Stimulated activated CD4-positive, alpha-beta T cell treated with anti-CD3 and anti-CD28 coated beads, Interleukin-15, amount 100 ng/mL, for 48 hours (primary cell): ENCODE measurements at places on chromosomes 1 and 21.

DNA sequence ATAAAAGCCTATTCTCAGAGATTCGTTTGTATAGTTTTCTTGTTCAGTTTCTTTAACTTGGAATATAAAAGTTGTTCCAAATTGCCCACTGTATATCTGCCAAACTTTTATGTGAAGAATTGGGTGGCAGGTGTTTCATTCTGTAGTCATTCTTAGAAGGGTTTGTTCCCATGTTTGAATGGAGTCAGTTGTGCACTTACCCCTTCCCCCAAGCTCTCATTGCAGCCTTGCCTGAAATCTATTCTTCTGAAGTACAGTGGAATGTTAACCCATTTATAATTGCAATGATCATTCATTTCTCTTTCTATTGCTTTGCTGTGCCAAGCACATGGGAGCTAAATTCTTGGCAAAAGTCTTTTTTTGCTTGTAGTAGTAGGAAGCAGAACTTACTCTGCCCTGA, 375.3 kb upstream of the C1orf87 start:
- DNase-seq, result no peak

GRCh38 chr1:85801520-85801919, 93.3 kb upstream of the ZNHIT6 start:
- DNase-seq, result no peak

DNA sequence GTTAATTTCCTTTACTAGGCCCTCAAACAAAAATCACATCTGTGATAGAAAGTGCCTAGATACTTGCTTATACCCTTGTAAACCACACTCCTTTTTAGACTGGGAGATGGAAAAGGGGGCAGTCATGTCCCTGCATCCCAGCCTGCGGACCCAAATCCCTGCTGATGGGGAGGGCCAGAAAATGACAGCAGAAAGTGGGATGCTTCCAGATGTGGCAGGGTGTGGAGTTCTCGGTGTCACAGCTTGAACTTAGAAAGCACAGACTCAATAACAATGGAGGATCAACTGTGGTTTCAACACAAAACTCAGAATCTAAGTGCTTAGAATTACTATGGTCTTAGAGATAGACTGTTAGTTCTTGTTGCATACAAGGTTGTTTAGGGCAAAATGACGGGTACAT, 95.6 kb upstream of the F3 start:
- DNase-seq, result no peak

GRCh38 chr21:44802396-44803153, 955 bp upstream of the UBE2G2 start:
- no peak for DNase-seq

DNA sequence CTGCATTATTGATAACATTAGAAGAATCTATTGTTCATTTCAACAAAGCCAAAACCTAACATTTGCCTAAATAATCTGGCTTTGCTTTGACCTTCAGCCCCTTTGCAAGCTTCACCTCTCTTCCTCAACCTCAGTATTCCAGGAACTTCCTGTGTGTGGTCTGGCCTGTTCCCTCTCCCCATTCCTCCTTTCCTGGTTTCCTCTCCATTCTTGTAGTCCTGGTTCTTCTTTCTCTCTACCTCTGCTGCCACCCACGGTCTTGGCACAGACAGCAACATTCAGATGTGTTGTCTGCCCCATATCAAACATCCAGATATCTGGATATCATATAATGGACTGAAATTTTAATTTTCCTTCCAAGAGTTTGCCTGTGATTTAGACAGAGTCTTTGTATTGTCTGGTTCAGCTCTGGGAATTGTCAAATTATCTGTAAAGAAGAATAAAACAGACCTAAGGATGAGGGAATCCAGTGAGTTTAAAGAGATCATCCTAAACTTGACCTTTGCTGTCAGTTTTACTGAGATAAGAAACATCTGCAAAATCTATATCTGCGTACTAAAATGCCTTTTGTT, 148.1 kb upstream of the KCTD3 start:
- DNase-seq, result no peak

DNA sequence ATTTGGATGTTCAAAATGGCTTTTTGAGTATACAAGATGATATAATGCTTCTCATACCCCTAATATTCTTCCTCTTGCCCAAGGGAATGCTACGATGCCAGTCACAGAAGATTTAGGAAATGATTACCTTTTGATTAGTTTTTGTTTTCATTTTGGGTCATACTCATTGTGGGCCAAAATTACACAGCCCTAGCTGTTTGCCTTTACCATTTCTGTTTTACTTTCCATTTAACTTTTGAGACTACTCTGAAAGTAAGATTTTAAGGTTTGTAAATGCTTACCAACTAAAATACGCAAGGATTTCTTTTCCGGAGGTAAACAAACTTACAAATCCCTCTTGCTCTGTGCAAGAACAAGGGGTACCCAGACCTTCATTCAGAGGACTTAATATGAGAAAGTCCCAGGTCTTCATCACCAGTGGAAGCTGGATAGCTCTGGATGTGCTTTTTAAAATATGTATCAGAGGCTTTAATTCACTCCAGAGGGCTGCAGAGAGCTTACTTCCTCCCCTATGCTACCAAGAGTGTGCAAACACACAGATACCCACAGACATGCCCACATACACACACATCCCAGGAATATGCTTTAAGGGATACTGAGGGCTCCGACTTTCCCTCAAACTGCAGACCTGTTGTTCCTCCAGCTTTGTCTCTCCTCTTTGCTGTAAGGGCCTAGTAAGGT, 631.4 kb downstream of the SMYD3 start:
- no peak for DNase-seq

- DNase-seq, result peak; percentile 33
Observed at GRCh38 chr1:32886004-32886827, at the start of gene HPCA. Gene HPCA (plus strand): TSS chr1:32886491. CDS start chr1:32888899, 2,408 bp downstream.

DNA sequence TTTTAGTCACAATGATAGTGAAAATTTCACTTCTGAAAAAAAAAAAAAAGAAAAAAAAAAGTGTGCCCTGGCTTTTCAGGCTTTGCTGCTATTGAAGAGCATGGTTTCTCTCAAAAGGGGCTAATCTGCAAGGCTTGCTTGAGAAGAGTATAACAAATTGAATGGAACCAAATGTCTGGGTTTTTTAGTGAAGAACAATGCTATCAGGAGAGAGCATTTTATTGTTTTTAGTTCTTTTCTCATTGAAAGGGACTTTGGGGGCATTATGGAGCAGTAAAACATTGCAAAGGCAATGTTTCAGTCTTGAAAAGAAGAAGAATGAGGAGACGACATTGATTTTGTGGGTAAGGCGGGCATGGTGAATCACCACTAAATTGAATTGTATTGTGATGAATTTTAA, 28.2 kb downstream of the VCAM1 start:
- no peak for DNase-seq

GRCh38 chr1:58251430-58252073, 295.0 kb downstream of the OMA1 start:
- no peak for DNase-seq

DNA sequence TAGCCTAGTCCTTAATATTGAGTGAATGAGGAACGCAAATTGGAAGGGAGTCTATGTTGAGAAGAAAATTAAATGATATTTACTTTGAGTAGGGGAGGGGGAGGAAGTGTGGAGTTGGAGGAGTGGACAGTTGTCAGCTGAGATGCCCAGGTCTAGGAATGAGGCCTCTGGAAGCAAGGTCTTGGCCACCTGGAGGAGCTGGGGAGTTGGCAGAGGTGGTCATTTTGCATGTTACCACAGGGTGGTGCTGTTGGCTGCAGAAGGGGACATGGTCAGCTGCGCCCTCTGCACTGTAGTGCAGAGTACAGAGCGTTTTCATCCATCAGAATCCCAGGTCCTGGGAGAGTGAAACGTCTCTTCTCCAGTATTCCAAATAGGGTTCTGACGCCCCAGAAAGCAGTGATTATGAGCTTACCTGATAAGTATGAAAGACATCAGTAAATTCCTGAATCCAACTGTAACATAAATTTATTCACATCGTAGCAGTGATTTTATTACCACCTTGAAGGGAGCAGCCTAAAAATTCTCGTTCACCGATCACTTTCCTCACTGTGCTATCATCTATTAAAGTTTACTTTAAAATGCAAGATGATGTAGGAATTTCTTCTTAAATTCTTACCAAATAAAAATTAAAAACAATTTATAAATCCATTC, 13.8 kb downstream of the PARK7 start:
- no peak for DNase-seq

DNA sequence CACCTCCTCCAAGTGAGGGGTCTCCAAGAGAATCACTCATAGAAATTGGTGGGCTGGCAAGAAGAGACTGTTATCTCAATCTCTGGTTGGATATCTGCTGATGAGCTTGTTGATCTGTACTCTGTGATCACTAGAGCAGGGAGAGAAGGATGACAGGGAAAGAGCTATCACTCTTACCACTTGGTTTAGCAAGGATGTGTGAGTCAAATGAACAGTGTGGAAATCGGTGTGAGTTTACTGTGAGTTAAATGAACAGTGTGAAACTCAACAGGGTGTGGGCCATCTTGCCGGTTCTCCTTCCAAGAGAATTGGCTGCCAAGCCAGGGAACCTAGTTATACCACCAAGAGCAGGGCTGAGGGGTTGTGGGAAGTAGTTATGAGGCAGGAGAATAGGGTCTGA, 33.3 kb upstream of the CD1D start:
- DNase-seq, result no peak

DNA sequence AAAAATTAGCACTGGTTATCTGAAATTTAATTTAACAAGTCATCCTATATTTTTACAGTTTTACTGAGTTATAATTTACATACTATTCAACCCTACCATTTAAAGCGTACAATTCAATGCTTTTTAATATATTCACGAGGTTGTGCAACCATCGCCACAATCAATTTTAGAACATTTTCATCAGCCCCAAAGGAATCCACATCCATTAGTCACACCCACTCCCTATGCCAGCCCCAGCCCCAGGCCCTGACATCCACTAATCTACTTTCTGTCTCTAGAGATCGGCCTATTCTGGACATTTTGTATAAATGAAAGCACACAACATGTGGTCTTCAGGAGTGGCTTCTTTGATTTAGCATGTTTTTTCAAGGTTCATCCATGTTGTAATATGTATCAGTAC, 134.7 kb downstream of the PSMG1 start:
- no peak for DNase-seq

DNA sequence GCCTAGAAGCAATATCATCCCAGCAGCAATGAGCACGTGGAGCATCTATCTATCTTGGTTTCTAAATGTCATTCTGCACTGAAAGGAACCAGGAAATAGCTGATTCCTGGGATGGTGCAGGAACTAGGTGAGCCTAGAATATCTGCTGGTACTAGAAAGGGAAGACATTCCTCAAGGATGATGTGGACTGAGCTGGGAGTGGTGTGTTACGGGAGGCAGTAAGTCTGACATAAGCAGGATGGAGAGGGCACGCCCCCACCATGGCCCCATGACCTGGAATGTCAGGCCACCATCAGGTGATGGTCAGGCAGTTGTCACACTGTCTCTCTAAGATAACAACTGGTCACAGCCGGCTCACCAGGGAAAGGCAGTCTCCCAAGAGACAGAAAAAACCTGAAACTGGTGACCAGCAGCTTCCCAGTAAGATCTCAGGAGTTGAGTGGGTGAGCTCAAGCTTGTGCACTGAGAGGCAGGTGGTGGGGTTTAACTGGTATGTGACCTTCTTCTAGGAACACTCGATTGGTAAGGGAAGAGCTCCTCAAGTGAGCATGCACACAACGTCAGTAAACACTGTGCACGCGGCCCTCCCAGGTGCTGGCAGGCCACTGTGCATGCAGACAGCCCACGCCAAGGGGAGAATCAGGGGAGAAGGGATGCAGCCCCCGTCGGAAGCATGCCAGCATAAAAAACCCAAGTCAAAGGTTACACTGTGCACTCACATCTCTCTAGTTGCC, 148.7 kb downstream of the ADSS2 start:
- DNase-seq, result no peak

- DNase-seq, result no peak
Observed at GRCh38 chr1:33928251-33928650, 64.4 kb downstream of the HMGB4 start.

GRCh38 chr1:47788761-47789160, 208.4 kb downstream of the TRABD2B start:
- no peak for DNase-seq

- DNase-seq, result no peak
Observed at GRCh38 chr1:43267291-43267805, 2.4 kb upstream of the TMEM125 start.

DNA sequence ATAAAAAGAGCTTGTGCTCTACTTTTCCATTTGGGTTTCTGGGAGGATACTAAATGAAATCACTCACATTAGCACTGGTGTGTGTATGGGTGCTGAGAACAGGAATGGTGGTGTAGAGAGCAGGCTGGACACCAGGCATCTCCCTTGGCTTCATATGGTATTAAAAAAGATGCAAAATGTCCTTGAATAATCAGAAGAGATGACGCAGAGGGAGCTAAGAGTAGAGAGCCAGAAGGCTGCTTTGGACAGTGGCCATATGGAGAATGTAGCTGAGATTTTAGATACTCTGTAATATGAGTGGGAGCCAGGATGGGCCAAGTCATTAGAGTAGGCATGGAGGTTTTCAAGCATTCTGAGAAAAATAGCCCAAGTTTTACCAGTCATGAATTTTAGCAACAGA, 112.3 kb upstream of the ZRANB2 start:
- DNase-seq, result no peak

DNA sequence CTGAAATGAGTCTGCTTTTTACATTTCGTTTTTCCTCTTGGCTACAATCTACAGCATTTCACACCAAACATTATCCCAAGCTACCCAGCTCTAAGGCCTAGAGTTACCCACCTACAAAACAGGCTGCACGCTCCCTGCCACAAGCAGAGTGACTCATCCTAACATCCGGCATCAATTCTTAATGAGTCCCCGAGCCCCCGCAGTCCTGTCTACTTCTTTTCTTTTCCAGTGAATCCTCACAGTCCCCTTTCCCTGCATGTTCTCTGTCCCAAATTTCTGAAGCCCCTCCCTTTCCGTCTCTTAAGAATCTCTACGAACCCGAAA, 650 bp downstream of the PCNX2 start:
- DNase-seq, result peak; percentile 9

DNA sequence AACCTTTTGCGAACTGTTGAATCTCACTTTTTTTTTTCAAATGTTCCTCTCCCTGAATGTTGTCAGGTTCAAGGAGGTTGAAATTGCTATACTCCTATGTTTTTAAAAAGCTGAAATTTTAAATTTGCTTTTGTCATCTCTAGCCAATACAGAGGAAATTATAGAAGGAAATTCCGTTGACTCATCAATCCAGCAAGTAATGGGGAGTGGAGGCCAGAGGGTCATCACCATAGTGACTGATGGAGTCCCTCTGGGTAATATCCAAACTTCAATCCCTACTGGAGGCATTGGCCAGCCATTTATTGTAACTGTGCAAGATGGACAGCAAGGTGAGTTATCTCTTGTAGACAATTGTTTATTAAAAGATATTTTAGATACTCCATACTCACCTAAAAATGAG, 36.3 kb downstream of the GABPB2 start:
- no peak for DNase-seq

DNA sequence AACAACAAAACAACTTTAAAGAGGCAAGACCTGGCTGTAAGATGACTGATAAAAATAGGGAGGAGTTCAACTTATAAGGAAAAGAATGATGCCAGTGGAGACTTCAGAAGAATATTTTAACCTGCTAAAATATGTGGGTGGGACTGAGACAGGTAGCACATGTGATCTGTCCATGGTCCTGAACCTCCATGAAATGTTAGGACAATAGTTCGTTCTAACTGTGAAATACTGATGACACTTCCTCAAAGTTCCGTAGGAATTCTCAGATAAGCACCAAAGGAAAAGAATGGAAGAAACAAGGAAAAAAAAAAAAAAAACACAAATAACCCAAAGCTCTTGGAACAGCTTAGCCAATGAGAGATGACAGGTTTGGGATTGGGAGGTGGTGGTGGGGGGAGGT, 44.7 kb downstream of the CDC42BPA start:
- no peak for DNase-seq
